ENCODE measurements at places on chromosomes 6 and 20.

DNA sequence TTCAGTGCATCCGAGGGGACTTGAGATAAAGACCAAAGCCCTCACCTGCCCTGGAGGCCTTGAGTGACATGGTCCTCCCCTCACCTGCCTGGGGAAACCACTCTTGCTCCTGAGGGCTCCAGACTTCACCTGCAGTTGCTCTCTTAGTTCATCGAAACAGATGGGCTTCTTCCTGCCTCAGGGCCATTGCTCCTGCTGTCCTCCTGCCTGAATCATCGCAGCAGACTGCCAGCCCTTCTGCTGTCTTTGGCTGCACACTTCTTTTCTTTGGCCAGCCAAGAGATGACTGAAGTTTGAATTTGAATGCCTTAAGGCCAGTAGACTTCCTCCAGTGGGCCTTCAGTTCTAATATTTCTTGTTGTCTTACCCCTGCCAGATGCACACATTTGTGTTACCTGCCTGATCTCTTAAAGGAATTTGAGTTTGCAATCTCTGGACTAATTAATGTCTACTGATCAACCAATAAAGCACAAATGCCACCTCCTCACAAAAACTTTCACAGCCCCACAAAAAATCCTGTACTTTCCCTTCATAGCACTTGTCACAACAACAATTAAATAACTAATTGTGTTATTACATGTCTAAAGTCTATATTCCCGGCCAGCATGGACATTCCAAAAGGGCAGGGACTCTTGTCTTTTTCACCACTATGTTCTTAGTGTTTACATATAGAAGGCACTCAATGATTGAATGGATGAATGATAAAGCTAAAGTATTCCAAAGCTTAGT lies 56.7 kb upstream of the SGK1 start:
- no peak for DNase-seq

DNA sequence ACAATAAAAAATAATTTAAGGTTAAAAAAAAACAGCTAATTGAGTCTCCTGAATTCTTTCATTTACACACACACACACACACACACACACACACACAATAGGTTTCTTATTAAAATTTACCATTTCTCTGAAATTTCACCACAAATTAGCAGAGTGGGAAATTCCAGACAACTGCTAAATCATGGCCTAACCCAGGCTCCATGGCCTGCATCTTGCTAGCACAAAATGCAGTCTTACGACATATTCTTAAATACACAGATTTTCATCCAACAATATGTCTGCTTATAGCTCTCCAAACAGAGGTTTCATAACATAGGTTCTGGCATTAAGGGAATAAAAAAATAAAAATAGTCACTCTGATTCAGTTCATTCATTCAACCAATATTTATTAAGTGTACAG lies 46.9 kb downstream of the SOD2 start:
- no peak for DNase-seq

DNA sequence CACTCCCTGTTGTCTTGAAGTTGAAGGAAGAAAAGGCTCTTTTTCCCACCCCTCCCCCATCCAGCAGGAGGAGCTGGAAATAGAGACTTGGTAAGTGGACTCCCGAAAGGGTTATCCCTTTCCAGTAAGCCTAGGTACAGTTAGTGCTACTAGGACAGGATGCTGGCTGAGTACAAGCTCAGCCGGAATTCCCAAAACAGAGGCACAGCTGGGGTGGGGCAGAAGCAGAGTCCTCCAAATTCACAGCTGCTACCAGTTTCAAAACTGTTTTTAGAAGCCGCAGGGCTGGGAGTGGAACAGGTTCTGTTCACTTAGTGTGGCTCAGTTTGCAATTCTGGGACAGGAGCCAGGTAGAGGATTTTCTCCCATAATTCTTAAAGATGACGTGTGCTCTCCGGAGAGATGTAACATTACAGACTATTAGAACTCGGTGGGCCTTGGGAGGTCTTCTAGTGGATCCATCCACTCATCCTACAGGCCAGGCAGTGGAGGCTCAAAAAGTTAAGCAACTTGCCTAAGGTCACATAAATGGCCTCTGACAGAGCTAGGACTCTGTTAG lies 19.0 kb upstream of the UTRN start:
- no peak for DNase-seq

DNA sequence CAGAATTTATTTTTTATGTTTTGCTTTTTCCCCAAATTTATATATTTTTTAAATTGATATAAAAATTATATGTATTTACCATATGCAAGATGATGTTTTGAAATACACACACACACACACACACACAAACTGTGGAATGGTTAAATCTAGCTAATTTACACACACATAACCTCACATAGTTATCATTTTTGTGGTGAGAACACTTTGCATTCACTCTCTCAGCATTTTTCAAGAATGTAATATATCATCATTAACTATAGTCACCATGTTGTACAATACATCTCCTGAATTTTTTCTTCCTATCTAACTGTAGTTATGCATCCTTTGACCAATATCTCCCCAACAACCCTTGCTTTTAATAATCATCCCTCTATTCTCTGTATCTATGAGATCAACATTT lies 52.2 kb downstream of the GFRAL start:
- DNase-seq = no peak

GRCh38 chr20:23152308-23152892 lies 66.3 kb upstream of the CD93 start:
- no peak for DNase-seq

GRCh38 chr6:147615659-147616456 lies 107.4 kb downstream of the SAMD5 start:
- DNase-seq = no peak

GRCh38 chr6:133591275-133591674 lies 297.6 kb upstream of the TCF21 start:
- DNase-seq = no peak

DNA sequence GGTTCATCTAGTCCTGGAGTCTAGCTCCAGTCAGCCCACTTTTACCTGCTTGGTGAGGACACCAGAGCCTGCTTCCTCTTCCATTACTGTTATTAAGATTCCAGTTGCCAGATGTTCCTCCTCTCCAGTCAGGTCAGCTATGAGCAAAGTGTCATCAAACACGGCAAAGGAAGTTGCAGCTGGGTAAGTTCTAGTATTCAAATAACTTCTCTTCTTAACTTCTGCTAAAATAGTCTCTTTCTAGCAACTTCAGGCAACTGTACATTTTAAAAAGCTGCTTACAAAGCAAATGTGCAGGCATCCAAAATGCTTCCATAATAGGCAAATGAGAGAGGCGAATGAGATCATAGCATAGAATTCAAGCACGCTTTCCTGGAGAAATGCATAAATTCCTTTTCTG lies 18.4 kb upstream of the MRPS18A start:
- DNase-seq = no peak

- no peak for DNase-seq
Measured at GRCh38 chr20:50188287-50188688, 2.3 kb upstream of the CEBPB start.

GRCh38 chr6:151716526-151716932 lies 91.0 kb upstream of the ESR1 start:
- DNase-seq = peak; percentile 23

GRCh38 chr6:435441-436307 lies 44.1 kb downstream of the IRF4 start:
- no peak for DNase-seq
